Forelimb muscle (tissue), 1 donor: ENCODE measurements at places on chromosomes 12 and 14.
A peak's percentile ranks its signal among the peaks of the same experiment; 100 is the strongest.

- no peak for DNase-seq
These were observed 137.4 kb downstream of the DAAM1 start for GRCh38 chr14:59325906-59326305.

- no peak for DNase-seq
These were observed 453.9 kb downstream of the ADAMTS20 start for GRCh38 chr12:43098071-43098470.

- no peak for DNase-seq
These were observed 101.3 kb upstream of the E2F7 start for GRCh38 chr12:77166696-77167095.

DNA sequence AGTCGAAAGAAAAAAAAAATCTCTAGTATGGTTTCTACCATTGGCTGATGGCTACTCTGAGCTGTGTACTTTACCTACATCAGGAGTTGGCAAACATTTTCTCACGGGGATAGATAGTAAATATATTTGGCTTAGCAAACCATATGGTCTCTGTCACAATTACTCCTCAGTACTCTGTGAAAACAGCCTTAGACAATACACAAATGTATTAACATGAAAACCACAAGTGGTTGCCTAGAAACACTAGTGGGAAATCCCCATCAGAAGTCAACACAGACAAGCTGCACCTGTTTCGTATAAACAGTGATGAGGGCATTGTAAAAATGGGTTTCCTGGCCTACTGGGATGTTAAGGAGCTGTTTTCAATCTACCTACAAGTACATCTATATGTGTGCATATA is 84.6 kb upstream of the NAV3 start:
- no peak for DNase-seq

DNA sequence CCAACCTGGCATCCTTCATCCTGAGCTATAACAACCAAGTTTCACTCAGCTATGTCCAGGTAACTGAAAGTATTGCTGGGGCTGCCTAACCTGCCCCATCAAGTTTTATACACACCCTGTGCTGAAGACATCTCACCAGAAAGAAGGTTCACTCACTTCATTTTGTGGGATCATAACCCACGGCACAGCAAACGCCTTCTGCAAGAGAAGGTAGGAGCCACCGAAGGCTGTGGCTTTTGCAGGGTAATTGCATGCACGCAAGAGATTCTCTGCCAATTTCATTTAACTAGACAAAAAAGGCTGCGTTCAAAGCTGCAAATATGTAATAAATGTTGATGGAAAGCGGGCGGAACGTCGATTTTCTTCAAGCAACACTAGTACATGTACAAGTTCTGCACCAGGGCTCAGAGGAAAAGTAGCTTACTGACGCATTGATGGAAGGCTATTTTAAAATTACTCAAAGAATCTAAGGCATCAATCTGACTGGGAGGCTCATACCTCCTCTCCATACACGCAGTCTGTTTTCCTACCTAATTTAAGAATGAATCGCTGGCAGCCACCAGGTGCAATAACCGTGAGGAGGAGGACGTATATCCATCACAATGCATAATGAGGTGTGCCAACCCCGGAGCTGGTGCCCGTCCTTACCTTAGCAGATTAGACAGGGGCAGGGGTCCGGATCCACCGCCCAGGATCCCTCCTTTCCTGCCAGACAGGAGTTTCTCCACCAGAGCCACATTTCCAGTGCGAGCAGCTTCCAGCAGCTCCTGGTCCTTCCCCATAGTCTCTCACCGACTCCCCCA is 1.1 kb downstream of the ANKS1B start:
- no peak for DNase-seq

GRCh38 chr12:66119870-66120241 is 10.7 kb downstream of the LLPH start:
- DNase-seq, result no peak

DNA sequence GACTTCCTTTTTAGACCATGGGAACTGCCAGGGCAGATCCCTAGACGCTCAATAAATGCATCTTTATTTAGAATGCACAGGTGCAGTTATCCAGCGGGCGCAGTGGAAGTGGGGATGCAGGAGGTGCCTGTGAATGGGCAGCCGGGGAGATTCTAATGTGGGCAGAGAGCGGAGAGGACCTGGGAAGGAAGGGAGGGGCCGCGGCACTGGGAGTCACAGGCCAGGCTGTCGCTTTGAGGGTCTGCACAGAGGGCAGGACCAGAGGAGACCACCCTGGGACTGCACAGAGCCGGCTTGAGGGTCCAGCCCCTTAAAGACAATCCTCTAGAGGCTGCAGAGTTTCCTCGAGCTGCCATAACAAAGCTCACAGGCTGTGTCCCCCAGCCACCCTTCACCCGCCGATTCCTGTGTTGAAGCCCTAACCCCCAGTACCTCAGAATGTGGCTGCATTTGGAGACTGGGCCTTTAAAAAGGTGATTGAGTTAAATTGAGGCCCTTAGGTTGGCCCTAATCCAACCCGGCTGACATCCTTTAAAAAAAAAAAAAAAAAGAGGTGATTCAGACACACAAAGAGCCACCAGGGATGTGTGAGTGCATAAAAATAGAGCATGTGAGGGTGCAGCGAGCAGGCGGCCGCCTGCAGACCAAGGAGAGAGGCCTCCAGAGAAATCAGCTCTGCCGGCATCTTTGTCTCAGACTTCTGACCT is 44.4 kb upstream of the PPP2R5C start:
- DNase-seq, result no peak

DNA sequence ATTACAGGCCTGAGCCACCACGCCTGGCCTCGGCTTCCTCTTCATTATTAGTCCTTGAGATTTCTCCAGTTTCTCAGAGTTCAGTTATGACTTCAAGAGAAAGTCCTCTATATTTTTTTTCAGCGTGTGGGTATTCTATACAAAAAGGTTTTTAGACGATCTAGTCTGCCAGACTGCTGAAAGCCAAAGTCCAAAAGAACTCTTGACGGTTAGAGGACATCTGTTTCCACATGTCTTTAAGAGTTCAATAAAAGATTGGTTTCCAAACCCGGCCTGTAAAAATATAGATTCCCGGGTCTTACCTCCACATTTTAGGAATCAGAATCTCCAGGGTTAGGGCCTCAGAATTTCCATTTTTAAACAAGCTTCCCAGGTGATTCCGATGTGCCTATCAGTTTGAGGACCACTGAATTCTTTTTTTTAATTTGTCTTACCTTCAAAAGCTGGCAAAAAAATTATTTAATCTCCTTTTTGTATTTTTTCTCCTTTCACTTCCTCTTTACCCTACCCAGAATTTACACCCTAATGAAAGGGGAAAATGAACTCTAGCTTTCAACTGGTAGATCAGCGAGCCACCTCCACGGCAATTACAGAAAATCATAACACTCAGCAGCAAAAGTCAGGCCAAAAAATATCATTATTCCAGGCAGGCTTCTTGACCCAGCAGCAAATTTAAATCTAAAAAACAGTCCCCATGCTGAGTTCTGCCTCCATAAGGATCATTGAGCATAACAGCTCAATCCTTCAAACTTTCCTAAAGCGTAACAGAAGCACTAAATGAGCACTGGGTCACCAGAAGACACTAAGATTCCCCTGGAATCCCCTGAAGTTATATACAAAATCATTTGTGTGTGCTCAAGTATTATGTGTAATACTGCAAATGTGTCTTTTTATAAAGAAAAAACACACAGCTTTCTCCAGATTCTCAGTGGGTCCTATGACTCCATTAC is 8.7 kb downstream of the NT5DC3 start:
- DNase-seq, result no peak

- DNase-seq, result no peak
These were observed 23.0 kb upstream of the BATF start for GRCh38 chr14:75499084-75499875.

- DNase-seq, result no peak
These were observed 4.0 kb downstream of the RBM19 start for GRCh38 chr12:113961921-113962710.

DNA sequence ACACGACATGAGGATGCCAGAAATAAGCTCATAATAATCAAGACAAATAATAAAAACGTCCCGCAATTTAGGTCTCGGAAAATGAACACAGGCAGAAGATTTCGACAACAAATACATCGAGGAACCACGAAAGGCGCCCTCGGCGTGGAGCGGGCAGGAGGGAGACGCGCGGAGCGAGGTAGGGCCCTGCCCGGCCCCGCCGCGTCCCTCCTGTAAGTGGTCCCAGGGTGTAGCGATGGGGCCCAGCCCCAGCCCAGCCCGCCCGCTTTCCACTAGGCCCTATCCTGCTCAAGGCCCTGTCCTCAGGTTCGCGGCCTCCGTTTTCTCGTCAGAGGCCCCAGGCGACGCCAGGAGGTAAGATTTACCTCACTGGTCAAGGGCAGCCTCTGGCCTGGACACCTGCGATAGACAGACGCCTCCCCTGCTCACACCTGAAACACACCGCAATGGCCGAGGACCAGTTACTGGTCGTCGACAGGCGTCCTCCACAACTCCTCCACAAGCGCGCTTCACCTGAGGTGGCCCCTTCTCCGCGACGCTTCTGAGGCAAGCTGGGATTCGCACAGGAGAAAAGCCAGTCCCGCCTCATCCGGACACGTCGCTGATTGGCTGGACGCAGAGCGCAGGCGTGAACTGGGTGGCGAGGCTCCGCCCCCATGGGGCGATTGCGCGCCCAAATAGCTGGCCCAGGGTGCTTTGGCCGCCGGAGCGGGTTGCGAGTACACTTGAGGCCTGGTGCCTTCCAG is at the start of gene SYCP3:
SYCP3 (minus strand) TSS at position 543 of the 746 bp plus-strand sequence. CDS start 1,527 bp downstream, outside the sequence.
- DNase-seq, result no peak

GRCh38 chr14:55383541-55384140 is 28.0 kb downstream of the ATG14 start:
- DNase-seq, result no peak

DNA sequence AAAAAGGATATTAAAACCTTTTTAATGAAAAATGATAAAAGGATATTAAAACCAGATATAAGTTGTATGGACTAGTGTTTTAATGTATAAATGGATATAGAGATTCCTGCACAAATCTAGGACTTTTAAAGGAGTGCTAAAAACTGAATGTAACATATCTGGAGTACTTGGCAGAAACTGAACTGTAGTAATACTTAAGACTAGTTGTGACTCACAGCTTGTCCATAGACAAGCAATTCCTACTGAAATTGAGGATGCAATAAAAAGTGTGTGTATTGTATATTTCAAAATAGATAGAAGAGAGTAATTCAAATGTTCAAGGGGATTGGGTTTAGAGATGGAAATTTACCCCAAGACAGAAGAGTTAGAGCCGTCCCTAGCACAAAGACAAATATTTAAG is 59.6 kb downstream of the FBXO33 start:
- no peak for DNase-seq

- no peak for DNase-seq
These were observed 17.9 kb downstream of the DERA start for GRCh38 chr12:15928870-15929571.

DNA sequence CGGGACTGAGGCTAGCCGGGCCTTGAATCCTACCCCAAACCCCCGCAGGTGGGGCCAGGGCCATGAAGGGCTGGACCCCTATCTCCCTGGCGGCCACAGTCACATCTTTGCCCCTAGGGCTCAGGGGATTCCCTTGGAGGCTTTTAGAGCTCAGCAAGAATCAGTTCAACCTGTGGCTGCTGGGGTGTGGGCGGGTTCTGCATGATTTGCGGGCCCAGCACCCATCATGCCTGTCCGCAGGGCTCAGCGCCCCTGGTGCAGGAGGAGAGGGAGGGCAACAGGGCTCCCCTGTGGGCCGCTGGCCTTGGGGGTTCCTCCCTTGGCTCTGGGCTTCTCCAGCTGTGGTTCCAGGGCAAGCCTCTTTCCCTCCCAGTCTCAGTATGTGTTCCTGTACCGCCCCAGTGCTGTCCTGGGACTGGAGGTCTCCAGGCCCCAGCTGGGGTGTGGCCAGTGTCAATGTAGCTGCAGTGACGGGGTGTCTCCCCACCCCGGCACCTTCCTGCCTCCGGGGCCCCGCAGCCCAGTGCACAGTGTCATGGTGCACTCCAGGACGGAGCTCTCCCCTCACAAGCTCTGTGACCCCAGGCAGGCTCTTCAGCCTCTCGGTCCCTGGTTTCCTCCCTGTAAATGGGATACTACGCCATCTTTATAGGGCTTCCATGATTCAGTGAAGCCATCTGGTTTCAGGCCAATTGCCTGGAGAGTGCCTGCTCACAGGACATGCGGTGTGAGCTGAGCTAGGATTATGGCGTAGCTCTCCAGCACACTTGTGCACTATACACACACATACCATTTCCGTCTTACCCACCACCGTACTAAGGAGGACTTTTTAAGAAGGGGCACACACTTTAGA is 9.9 kb upstream of the LBHD2 start:
- no peak for DNase-seq

GRCh38 chr12:114770323-114770722 is 86.3 kb upstream of the TBX3 start:
- no peak for DNase-seq

- DNase-seq, result no peak
These were observed 248.8 kb downstream of the ANO6 start for GRCh38 chr12:45464699-45465098.

DNA sequence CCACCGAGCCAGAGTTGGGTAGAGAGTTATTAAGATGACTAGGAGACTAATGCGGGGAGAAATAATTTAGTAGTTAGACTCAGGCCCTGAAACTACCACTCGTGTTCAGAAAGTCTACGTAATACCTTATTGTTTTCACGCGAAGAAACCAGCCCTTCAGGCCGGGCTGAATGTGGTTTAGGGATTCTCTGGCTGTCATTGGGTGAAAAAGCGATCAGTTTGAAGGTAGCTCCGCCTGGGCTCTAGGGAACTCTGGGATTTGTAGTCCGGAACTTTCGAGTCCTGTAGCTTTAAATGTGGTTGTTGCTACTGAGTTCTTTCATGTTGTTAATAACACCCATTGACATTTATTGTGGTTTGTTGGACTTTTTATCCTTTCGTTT is 549 bp upstream of the WDR89 start:
- DNase-seq, result peak; percentile 98

GRCh38 chr14:103121846-103122584 is 1.2 kb upstream of the TNFAIP2 start:
- DNase-seq, result no peak

- no peak for DNase-seq
These were observed 6.2 kb downstream of the IRF2BPL start for GRCh38 chr14:77022236-77022852.

GRCh38 chr12:52800259-52800917 is 4.5 kb upstream of the KRT3 start:
- DNase-seq, result no peak

- no peak for DNase-seq
These were observed 19.6 kb upstream of the HDAC7 start for GRCh38 chr12:47839214-47839876.

- DNase-seq, result no peak
These were observed 56.1 kb downstream of the BMP4 start for GRCh38 chr14:53900499-53900898.

- no peak for DNase-seq
These were observed 762.9 kb downstream of the C12orf50 start for GRCh38 chr12:87266305-87266704.
